Stimulated activated CD8-positive, alpha-beta memory T cell treated with anti-CD3 and anti-CD28 coated beads, Interleukin-15, amount 100 ng/mL, for 4 hours (primary cell): ENCODE measurements at places on chromosomes 4 and X.

GRCh38 chr4:111214371-111214770 lies 591.5 kb upstream of the PITX2 start:
- no peak for DNase-seq

DNA sequence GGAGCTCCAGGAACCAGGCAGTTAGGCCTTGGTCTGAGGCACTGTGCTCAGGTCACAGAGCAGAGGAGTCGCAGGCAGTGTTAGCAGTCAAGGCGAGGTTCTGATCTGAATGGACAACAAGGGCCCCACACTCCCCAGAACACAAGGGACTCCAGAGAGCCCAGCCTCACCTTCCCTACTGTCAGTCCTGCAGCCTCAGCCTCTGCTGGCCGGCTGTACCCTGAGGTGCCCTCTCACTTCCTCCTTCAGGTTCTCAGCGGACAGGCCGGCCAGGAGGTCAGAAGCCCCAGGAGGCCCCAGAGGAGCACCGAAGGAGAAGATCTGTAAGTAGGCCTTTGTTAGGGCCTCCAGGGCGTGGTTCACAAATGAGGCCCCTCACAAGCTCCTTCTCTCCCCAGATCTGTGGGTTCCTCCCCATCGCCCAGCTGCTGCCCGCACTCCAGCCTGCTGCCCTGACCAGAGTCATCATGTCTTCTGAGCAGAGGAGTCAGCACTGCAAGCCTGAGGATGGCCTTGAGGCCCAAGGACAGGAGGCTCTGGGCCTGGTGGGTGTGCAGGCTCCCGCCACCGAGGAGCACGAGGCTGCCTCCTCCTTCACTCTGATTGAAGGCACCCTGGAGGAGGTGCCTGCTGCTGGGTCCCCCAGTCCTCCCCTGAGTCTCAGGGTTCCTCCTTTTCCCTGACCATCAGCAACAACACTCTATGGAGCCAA lies 26.2 kb downstream of the MAGEA9 start:
- DNase-seq = no peak

GRCh38 chrX:20260885-20261284 lies 5.8 kb downstream of the RPS6KA3 start:
- DNase-seq = no peak

- no peak for DNase-seq
Measured at GRCh38 chr4:99411041-99411440, 24.1 kb downstream of the ADH7 start.

- DNase-seq = no peak
Measured at GRCh38 chrX:124358800-124359383, 12.5 kb downstream of the SH2D1A start.
